ENCODE measurements at places on chromosomes 16 and 17.

- DNase-seq: no peak
Measured at GRCh38 chr16:77652399-77652798, 69.9 kb upstream of the NUDT7 start.

GRCh38 chr17:70310221-70310672 lies 140.9 kb downstream of the KCNJ2 start:
- no peak for DNase-seq

- no peak for DNase-seq
Measured at GRCh38 chr16:77758508-77758907, 29.9 kb upstream of the VAT1L start.

- no peak for DNase-seq
Measured at GRCh38 chr17:38353086-38353604, 1.5 kb downstream of the SOCS7 start.

DNA sequence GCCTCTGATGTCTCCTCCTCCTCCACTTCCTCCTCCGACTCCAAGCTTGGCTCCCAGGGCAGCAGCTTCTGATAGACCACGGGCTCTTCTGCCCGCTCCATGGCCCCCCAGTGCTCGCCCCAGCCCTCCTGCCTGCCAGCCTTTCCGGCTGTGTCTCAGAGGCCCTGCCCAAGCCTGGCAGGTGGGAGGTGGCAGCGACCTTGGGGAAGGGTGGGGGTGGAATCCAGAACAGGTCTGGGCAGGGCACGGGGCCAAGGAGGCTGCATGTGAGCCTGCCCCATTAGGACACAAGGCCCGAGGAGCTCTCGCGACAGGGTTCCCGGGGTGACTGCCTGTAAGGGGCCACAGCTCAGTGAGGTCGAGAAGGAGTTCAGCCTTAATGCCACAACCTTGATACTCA lies at the start of gene GGT6:
GGT6 (minus strand) TSS at position 157 of the 400 bp plus-strand sequence; CDS start at position 101, 56 bp downstream.
- no peak for DNase-seq

GRCh38 chr16:67183-67791 lies 5.1 kb downstream of the RHBDF1 start:
- DNase-seq: no peak

DNA sequence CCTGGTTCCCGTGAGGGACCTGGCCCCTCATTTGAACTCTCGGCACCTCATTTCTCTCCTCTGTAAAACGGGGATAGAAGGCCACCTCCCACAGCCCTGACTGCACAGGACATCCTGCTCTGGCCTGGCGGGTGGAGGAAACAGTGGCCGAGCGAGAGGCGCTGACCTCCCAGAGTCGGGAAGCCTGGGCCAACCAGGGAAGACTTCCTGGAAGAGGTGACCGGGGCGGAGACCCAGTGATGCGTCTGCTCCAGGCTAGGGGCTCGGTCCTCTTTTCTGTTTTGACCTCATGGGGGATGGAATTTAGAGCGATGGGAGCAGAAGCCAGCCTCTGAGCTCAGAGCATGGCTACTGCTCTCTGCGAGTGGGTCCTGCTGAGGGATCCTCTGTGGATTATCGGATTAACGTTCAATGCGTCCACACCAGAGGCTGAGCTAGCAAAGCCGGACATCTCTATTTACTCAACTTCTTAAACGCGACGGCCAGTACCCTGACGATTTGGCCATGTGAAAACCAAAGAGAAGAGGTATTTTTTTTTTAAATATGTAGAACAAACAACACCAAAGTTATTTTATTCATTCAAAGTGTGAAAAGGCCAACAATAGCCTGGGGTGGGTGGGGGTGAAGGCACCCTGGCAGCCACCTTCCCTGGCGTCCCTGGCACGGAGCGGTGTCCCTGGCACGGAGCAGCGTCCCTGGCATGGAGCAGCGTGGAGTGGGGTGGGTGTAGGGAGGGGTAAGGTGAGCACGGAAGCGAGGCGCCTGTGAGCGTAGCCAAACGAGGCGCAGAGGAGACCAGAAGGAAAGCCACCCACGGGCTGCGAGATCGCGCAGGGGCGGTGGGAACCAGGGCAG lies 9.2 kb upstream of the MSLN start:
- DNase-seq: no peak

DNA sequence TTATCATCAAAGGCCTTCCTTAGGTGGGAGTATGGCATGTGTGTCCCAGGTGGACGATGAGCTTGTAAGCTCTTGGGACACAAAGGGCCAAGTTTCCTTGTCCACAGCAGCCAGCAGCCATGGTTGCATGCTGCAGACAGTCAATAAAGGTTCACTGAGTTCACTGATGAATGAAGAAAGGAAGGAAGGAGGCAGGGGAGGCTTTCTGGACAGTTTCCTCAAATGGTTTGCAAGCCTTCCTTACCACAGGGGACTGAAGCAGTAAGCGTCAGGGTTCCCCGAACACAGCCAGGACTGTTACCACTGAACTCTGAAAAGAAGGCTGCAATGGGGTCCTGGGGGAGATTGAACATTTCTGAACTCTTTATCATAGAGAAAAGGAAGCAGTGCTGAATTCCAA lies 111.1 kb downstream of the GAS7 start:
- DNase-seq: no peak

DNA sequence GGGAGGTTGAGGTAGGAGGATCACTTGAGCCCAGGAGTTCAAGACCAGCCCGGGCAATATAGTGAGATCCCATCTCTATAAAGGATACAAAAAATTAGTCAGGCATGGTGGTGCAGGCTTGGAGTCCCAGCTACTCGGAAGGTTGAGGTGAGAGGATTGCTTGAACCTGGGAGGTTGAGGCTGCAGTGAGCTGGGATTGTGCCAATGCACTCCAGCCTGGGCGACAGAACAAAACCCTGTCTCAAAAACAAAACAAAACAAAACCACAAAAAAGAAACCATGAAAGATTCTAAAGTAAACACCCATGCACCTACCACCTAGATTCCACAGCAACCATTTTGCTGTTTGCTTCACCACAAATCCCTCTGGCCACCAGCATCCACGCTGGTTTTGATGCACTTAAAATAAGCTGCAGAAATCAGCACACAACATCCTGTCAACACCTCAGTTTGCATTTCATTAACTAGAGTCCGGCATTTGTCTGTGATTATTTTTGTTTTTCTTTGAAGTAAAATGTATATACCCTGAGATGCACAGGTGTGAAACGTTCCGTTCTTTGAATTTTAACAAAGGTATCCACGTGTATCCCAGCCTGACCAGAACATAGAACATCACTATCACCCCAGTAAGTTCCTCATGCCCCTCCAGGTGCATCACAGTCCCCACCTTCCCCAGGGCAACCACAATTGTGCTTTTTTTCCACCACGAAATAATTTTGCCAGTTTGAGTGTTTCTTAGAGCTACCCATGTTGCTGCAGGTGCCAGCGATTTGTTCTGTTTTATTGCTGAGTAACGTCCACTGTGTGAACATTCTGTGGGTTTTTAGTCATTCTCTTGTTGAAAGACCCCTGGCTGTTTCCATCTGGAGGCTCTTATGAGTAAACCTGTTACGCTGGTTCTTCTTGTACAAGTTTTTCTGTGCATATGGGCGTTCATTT lies 191.5 kb downstream of the SEC14L1 start:
- no peak for DNase-seq

GRCh38 chr17:43736389-43736788 lies 22.2 kb downstream of the SOST start:
- DNase-seq: no peak

- DNase-seq: no peak
Measured at GRCh38 chr17:45170931-45171337, 9.3 kb downstream of the HEXIM2 start.

GRCh38 chr17:18981642-18982424 lies 22.7 kb downstream of the FAM83G start:
- DNase-seq: no peak

GRCh38 chr17:49911719-49912118 lies 57.3 kb upstream of the DLX4 start:
- DNase-seq: no peak

- no peak for DNase-seq
Measured at GRCh38 chr16:82732461-82732860, 105.7 kb downstream of the CDH13 start.

DNA sequence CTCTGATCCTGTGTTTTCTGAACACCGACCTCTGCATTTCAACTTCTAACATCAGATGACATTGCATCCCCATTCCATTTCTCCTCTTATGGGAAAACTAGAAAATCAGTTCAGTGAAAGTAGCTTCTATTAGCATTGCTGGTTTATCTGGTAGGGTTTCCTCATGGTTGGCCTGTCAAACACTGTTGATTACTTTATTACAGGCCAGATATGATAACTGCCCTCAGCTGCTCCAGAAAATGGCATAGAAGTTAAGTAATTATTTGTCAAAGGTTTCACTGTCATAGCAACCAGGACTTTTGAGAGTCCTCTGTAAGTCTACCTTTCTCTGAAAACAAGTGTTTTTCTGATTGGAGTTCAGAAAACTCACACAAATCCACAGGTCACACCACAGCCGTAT lies 3.0 kb downstream of the GFOD2 start:
- DNase-seq: no peak

DNA sequence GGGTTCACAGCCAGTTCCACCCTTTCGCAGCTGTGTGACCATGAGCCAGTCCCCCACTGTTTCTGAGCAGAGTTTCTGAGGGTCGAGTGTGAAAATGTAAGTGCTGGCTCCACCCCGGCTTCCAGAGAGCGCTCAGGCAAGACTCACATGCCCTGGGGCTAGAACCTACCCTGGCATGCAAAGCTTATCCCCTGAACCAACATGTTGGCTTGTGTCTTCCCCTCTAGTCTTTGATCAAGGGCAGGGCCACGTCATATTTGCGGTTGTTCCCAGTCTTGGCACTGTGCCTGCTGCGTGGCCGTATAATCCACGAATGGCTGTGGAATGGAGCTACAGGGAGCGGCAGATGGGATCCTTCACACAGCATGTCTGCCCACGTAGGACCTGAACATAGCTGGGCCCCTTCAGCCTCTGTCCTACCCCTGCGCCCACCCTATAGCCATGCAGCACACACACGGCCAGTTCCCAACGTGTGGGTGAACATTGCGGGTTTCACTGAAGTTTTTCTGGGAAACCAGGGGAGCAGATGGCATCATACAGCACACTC lies 84.8 kb downstream of the MRM1 start:
- DNase-seq: no peak

GRCh38 chr16:12341423-12341822 lies 364.9 kb downstream of the SNX29 start:
- DNase-seq: no peak

DNA sequence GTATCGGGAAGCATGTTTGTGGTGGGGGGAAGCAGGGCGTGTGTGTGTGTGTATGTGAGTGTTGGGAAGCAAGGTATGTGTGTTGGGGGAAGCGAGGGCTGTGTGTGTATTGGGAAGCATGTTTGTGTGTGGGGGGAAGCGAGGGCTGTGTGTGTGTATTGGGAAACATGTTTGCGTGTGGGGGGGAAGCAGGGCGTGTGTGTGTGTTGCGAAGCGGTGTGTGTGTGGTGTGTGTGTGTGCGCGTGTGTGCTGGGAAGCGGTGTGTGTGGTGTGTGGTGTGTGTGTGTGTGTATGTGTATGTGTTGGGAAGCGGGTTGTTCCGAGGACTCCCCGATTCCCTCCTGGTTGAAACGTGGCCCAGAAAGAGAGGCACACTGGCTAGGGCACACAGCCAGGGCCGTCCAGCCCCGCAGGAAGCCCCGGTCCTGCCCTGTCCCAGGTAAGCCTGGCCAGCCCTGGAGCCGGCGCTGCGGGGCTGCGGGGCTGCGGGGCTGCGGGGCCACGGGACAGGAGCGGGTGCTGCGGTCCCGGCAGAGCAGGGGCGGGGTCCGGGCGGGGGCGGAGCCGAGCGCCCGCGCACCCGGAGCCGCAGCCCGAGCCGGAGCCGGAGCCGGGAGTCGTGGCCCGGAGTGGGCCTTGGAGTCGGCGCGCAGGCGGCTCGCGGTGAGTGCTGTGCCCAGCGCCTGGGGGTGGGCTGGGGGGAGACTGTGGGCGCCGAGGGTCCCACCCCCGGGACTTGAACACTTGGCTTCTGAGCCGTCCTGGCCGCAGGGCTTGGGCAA lies at the start of gene NOD2:
NOD2 (plus strand) TSS at position 608 of the 783 bp plus-strand sequence. CDS start 5,890 bp downstream, outside the sequence.
- DNase-seq: no peak

DNA sequence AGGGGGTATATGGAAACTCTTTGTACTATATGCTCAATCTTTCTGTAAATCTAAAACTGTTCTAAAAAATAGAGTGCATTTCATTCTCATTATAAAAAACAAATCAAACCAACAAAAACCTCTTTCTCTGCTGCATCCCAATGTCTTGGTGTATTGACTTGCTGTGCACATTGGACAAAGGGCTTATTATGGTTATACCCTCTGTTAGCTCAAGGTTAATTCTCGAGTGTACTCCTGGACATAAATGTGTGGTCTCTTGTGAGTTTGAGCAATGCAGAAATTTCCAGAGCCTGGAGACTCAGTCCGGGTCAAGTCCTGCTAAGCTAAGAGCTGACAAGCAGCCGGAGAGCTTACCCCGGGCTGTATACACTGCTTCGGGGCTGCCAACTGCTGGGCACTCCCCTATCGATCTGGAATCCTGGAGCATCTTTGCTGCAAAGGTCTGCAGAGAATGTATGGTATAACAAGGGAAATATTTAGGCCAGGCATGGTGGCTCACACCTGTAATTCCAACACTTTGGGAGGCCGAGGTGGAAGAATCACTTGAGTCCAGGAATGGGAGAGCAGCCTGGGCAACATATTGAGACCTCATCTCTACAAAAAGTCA lies 66.2 kb upstream of the BRD7 start:
- no peak for DNase-seq

DNA sequence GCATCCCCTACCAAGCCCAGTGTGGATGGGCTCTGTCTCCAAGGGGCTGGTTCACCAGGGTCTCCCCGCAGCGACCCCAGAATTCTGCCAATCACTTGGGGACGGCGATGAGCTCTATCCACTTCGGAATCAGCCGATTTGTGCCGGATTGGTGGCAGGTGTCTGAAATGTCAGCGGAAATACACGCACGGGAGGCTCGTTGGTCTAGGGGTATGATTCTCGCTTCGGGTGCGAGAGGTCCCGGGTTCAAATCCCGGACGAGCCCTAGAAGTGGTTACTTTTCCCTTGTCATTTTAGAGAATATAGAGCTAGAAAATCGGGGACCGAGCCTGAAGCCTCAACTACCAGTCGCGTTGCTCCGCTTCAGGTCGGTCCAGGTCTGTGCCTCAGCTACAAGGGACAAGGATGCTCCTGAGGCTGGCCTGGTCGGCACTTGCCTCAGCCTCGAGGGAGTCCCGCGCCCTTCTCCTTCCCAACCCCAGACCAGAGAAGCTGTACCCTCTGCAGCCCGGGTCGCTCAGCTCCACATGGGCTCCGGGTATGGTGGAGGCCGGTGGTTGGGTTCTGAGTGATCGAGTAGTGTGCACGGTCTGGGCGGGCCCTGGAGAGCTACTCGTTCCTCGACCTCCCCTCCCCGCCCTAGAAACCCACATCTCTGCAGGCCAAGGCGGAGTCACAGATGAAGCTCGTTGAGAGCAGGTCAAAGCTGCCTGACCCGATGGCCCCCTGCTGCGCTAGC lies 16.0 kb upstream of the OR1F1 start:
- no peak for DNase-seq
